ENCODE measurements at places on chromosomes 16 and 17. TPM values are rescaled to one million over a fixed set of nuclear protein-coding genes. Genes with fewer than 3 reads are reported as not detected.

DNA sequence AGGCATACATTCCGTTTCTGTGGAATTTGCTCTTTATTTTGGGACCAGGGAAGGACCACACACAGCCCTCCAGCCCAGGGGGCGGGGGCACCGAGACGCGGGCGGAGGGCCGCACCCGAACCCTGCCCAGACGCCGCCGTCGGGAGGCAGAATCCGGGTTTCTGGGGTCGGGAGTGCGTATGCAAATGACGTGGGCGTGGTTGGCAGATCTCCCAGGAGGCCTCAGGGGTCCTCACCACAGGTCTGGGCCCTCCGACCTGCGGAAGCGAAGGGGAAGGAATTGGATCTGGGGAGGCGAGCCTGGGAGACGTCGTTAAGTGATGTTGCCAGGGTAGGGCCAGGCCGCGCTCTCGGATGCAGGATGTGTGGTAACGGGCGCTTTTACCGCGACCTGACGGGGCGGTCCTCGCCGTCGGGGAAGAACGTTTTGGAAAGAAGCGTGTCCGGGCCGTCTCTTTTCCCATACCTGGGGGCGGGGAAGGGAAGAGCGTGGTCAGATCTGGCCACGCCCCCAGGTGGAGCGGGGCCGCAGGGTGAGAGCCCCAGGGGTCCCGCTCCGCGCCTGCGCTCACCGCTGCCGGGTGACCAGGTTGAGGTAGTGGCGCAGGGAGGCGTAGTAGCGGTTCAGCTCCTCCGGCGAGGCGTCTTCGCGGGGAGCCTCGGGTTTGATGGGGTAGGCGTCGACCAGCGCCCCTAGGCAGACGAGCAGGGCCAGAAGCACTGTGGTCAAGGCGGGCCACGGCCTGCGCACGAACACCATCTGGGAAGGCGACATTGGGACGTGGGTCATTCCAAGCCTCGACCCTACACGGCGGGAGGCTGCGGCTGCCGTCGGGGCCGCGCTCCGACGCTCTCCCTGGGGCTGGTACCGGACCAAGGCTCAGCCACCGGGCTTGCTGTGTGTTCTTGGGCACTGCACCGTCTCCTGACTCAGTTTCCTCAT is 745 bp downstream of the PYY start:
- no peak for DNase-seq

GRCh38 chr16:66690106-66690847 is 6.3 kb downstream of the CMTM4 start:
- DNase-seq: no peak

GRCh38 chr17:75756451-75757085 is 8.4 kb downstream of the GALK1 start:
- no peak for DNase-seq

DNA sequence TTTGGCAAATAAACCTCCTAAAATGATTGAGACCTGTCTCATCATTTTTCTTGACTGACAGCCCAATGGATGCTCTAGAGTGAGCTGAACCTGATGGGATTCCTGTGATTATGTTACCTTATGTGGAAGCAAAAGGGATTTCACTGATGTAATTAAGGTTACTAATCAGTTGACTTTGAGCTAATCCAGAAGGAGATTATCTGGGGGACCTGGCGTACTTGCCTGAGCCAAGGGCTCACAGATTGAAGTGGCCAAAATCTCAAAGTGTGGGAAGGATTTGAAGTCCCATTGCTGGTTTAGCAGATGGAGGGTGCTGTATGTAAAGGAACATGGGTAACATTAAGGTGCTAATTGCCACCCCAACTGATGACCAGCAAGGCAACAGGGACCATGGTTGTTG is 214.0 kb downstream of the CPPED1 start:
- no peak for DNase-seq

The CHD9NB gene
- total RNA-seq: 0.64 TPM
